ENCODE measurements at places on chromosomes 5 and 9.

GRCh38 chr5:98483301-98483685 lies 290.2 kb upstream of the RGMB start:
- no peak for DNase-seq

- DNase-seq = no peak
Measured at GRCh38 chr5:176789873-176790615, 20.3 kb upstream of the UNC5A start.

- DNase-seq = no peak
Measured at GRCh38 chr9:124496463-124496862, 10.7 kb downstream of the NR5A1 start.

DNA sequence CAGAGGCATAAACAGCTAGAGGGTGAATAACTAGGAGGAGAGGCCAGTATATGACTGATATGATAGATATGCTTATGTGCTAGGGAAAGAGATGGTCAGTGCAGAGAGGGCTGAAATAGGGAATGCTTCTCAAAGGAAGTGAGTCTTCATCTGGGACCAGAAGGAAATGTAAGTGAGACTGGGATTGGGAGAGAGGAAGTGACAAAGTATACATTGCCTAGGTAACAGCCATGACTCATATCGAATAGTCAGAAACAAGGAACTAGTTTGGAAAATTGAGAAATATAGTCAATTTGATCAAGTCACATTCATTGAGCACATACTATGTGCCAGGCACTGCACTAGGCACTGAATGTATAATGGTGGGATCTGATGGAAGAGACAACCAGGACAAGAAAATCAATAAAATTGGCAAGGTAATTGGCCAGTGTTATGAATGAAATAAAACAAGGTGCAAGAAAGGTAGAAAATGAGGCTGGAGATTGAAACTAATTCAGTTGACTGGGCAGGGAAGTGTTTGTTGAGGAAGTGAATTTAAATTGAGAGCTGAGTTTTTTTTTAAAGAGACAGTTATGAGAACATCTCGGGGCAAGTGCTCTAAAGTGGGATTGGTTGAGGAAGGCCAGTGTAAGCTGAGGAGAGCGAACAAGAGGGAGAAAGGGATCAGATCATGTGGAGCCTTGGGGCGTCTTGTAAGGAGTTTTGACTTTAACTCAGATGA lies 4.3 kb downstream of the ERAP2 start:
- no peak for DNase-seq

DNA sequence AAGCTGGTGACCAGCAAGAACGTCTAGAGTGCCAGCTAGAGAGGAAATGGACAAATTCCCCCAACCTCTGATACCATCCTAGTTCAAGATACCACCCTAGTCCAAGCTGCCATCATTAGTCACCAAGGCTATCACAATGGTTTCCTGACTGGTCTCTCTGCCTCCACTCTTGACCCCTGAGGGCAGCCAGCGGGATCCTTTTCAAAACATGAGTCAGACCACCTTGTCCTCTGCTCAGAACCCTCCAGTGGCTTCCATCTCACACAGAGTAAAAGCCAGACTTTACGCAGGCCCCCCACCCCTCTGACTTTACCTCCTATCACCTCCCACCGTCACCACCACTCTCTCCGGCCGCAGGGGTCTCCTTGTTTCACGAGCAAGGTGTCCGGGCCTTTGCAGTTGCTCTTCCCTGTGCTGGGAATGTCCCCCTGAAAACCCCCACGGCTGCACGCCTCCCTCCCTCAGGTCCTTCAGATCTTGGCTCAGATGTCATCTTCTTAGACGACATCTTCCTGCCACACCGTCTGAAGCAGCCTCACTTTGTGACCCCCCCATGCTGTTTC lies 42.2 kb upstream of the FBXW11 start:
- no peak for DNase-seq

DNA sequence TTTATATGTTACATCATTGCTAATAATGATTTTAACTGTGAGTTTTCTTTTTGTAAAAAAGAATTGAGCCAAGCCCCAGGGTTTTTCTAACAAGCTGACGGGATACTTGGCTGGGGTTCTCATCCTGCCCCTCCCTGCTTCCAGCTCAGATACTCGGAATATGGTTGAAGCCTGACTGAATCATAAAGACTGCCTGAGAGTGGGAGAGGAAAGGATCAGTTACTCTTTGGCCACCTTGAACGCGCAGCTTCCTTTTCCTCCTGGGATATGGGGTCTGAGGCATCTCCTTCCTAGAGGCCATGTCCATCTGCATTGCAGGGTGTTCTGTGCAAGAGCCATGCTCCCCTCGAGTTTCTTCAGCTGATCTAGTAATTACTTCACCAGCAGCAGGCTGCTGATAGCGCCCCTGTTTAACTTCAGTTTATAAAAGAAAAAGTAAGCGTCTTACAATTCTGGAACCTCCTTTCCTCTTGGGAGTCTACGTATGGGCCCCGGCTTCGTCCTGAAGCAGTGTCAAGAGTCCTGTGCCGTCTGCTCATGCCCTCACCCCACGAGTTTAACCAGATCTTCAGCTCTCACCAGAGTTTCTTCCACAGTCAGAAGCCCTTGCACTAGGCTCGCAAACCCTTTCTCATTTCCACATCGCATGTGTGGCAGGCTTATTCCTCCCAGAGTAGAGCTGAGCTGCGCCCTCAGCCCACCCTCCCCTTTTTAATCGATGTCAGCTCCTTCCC lies 130.0 kb downstream of the MVB12B start:
- no peak for DNase-seq
